Effector memory CD8-positive, alpha-beta T cell (primary cell): ENCODE measurements at places on chromosomes 11 and 22.
A peak's percentile ranks its signal among the peaks of the same experiment; 100 is the strongest.

GRCh38 chr11:1297011-1297575 is 12.3 kb downstream of the TOLLIP start:
- no peak overlapping the region for H3K27ac ChIP-seq
- peaks cover 22% of the 10 kb centered on the region for H3K36me3 ChIP-seq
- DNase-seq: no peak
- no peaks in the 10 kb centered on the region for H3K27me3 ChIP-seq
- no peak overlapping the region for H3K4me3 ChIP-seq

- H3K27ac ChIP-seq: no peak overlapping the region
- no peak for DNase-seq
- no peak overlapping the region for H3K4me3 ChIP-seq
- H3K36me3 ChIP-seq: no peaks in the 10 kb centered on the region
Measured at GRCh38 chr11:29243616-29244015, 773.2 kb downstream of the KCNA4 start.

GRCh38 chr11:102313238-102313940 is 3.9 kb upstream of the BIRC3 start:
- H3K4me3 ChIP-seq: peak overlapping the region; percentile 68
- DNase-seq: peak; percentile 20
- peak overlapping the region; percentile 99 for H3K27ac ChIP-seq
- H3K4me1 ChIP-seq: peaks cover 31% of the 10 kb centered on the region
- peaks cover 38% of the 10 kb centered on the region for H3K36me3 ChIP-seq

GRCh38 chr11:79080551-79080950 is 360.3 kb downstream of the TENM4 start:
- H3K27ac ChIP-seq: no peak overlapping the region
- H3K4me1 ChIP-seq: no peaks in the 10 kb centered on the region
- no peaks in the 10 kb centered on the region for H3K36me3 ChIP-seq
- H3K4me3 ChIP-seq: no peak overlapping the region
- DNase-seq: no peak

GRCh38 chr11:120358729-120359128 is 22.5 kb downstream of the ARHGEF12 start:
- H3K27me3 ChIP-seq: peaks cover 20% of the 10 kb centered on the region
- H3K4me1 ChIP-seq: no peaks in the 10 kb centered on the region
- no peak overlapping the region for H3K27ac ChIP-seq
- no peak overlapping the region for H3K4me3 ChIP-seq
- H3K36me3 ChIP-seq: no peaks in the 10 kb centered on the region

- no peak overlapping the region for H3K4me3 ChIP-seq
- H3K36me3 ChIP-seq: no peaks in the 10 kb centered on the region
- H3K27me3 ChIP-seq: peaks cover 11% of the 10 kb centered on the region
- no peaks in the 10 kb centered on the region for H3K4me1 ChIP-seq
Measured at GRCh38 chr11:112548641-112549040, 288.0 kb upstream of the PLET1 start.

GRCh38 chr22:45006964-45007390 is 2.8 kb downstream of the PHF21B start:
- peak overlapping the region; percentile 45 for H3K4me3 ChIP-seq
- peaks cover 9% of the 10 kb centered on the region for H3K4me1 ChIP-seq
- DNase-seq: no peak
- H3K36me3 ChIP-seq: no peaks in the 10 kb centered on the region
- H3K27ac ChIP-seq: no peak overlapping the region
- peaks cover 69% of the 10 kb centered on the region for H3K27me3 ChIP-seq

DNA sequence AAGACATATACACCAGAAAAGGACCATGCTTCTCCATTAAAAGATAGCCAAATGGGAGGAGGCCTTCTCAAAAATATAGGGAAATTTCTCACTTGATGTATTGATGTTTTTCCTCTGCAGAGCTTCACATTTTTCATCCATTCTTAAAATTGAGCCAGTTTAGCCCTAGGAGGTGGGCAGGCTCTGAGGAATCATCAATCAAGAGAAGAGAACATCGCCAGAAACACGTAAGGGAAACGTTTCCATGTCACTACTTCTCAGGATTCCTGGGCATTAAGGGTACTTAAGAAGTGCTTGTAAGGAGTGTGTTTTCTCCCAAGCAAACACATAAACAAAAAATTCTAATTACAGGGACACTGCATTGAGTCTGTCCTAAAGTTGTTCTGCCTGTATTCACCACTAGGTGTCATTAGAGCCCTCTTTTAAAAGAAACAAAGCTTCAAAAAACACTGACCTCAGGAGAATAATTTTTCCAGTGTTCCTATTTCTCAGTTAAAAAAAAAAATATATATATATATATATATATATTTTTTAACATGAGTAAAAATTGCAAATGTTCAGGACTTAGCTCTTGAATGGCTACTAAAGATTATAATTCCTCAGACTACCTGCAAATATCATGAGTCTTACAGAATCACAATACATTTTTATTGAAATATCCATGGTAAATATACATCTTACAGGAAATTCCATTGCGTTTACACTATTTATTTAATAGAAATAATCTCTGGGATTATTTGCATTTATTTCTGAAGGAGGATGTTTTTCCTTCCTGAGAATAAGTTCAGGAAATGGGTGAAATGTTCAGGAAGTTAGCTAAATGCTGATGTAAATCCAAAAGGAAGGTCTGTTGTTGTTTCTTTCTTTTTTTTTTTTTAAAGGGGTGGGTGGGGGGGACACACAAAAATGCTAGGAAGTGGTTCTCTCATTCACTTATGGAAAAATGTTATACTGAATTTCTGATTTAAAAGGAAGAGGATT is 16.0 kb downstream of the FZD4 start:
- no peak for DNase-seq
- no peak overlapping the region for H3K4me3 ChIP-seq
- no peak overlapping the region for H3K27ac ChIP-seq
- H3K36me3 ChIP-seq: no peaks in the 10 kb centered on the region

GRCh38 chr22:43889201-43889859 is 2.5 kb downstream of the PNPLA5 start:
- peaks cover 5% of the 10 kb centered on the region for H3K36me3 ChIP-seq
- peaks cover 8% of the 10 kb centered on the region for H3K4me1 ChIP-seq
- H3K27me3 ChIP-seq: peaks cover 93% of the 10 kb centered on the region
- H3K27ac ChIP-seq: no peak overlapping the region
- DNase-seq: no peak
